ENCODE measurements at places on chromosomes 5 and 9.

DNA sequence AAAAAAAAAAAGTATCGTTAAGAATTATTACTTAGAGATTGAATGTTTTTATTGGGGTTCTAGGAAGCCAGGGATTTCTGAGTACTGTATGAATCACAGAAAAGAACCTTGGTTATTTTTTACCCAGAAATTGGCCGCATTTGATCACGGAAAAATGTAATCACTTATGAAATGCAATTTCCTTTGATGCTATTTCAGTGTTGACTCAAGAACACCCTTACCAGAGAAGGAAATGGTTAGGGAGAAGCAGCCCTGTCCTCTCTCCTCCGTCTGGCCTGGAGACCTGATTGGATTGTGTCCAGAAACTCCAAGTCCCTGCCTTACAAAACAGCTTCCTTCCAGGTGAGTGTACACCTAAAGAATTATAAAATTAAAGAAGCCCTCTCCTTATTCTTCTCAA, 116.7 kb downstream of the MED10 start:
- DNase-seq: no peak

- no peak for DNase-seq
Measured at GRCh38 chr5:82446809-82447208, 168.7 kb upstream of the RPS23 start.

DNA sequence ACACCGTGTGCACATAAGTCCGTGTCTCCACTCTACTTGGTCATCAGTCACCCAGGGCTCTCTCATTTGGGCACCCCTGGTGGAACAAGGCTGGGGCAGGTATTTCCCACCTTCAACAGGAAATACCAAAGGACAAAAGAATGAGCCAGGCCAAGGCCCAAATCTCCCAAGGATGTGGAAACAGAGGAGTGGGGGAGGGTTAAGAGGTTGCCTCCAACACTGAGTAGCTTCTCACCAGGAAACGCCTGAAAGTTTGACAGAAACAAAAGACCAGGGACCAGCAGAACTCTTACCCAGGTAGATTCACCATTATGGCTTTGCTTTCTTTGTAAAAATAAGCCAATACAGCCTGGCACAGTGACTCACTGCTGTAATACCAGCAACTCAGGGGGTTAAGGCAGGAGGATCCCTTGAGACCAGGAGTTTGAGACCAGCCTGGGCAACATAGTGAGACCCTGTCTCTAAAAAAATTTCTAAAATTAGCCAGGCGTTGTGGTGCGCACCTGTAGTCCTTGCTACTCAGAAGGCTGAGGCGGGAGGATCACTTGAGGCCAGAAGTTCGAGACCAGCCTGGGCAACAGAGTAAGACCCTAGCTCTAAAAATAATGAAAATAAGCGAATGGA, 12.7 kb downstream of the SLC1A3 start:
- no peak for DNase-seq

- no peak for DNase-seq
Measured at GRCh38 chr5:72296256-72296655, 23.8 kb downstream of the MRPS27 start.

DNA sequence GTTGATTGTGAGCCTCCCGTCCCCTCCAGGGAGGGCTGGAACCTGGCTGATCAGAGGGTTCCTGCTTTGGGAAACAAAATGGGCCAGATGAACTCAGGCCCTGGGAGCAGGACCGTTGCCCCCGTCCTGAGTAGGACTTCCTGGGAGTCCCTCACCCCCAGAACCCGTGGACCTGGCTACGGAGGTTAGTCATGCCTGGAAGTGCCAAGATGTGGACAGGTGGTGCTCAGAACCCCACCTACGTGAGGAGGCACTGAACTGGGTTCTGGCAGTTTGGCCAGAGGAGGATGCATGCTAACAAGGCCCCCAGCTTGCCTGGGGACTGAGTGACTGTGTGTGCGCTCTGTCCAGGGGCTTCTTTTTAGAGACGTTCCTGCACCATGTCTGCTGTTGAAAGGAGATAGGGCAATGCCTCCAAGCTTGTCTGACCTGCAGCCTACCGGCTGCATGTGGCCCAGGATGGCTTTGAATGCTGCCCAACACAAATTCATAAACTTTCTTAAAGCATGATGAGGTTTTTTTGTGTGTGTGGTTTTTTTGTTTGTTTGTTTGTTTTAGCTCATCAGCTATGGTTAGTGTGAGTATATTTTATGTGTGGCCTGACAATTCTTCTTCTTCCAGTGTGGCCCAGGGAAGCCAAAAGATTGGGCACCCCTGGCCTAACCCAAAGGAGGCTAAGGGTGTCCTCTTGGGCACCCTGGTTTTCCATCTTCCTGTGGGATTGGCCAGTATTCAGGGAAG, 1.8 kb upstream of the DAB2IP start:
- no peak for DNase-seq

DNA sequence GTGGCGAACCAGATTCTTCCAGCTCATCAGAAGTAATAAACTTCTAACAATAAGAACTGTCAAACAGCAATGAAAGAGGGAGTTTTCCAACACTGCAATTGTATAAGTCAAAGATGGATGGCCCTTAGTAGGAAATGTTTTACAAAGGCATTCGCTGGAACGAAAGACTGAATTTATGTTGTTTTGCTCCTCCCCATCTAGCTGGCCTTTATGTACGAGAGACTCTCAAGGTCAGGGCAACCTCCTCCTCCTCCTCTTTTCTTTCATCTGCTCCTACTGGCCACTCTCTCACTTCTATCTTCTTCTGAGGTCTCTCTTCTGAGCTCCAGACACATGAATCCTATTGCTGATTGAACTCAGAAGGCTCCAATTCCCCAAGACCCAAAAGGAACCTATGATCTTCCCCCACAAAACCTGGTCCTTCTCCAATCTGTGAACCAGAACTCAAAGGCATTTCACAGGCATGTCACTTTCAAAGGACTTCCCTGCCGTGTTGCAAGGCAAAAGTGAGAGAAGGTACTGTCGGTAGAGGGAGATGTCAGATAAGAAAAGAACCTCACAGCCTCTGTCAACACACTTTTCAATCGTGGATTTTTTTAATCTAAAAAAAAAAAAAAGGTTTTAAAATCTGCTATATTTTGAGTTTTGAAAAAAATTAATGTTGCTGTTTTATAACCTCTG, 28.5 kb upstream of the PUM3 start:
- no peak for DNase-seq

GRCh38 chr9:119283078-119283794, 86.0 kb downstream of the BRINP1 start:
- DNase-seq: no peak

- no peak for DNase-seq
Measured at GRCh38 chr9:120289098-120289497, 290.9 kb downstream of the CDK5RAP2 start.

GRCh38 chr9:32045513-32045912, 338.9 kb upstream of the ACO1 start:
- no peak for DNase-seq

Measured in stimulated activated CD4-positive, alpha-beta T cell treated with anti-CD3 and anti-CD28 coated beads, Interleukin-1b, Interleukin-23, amount 100 ng/mL, for 48 hours (primary cell).